ENCODE measurements at places on chromosomes 6 and 20. TPM values are rescaled to one million over a fixed set of nuclear protein-coding genes. Genes with fewer than 3 reads are reported as not detected.
A peak's percentile ranks its signal among the peaks of the same experiment; 100 is the strongest.

DNA sequence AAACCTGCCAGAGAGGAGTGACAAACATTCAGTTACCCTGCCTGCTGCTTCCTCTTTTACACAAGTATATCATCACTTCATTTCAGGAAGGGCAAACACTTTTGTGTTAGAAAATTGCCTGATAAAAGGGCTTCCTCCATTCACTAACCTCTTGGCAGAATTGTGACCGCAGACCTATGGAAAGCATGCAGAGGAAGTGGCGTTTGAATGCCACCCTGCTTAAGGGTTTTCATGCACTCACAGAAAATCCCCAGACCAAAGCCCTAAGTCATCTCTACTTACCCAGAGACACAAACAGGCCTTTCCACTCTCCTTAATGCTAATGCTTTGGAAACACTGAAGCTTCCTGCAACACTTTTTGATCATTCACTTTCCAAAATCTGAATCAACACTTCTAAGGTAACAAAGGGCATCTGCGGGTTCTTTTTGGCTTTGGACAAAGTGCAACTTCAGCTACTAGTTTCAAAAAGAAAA is 22.1 kb upstream of the RALGAPA2 start:
- peak; percentile 38 for DNase-seq

DNA sequence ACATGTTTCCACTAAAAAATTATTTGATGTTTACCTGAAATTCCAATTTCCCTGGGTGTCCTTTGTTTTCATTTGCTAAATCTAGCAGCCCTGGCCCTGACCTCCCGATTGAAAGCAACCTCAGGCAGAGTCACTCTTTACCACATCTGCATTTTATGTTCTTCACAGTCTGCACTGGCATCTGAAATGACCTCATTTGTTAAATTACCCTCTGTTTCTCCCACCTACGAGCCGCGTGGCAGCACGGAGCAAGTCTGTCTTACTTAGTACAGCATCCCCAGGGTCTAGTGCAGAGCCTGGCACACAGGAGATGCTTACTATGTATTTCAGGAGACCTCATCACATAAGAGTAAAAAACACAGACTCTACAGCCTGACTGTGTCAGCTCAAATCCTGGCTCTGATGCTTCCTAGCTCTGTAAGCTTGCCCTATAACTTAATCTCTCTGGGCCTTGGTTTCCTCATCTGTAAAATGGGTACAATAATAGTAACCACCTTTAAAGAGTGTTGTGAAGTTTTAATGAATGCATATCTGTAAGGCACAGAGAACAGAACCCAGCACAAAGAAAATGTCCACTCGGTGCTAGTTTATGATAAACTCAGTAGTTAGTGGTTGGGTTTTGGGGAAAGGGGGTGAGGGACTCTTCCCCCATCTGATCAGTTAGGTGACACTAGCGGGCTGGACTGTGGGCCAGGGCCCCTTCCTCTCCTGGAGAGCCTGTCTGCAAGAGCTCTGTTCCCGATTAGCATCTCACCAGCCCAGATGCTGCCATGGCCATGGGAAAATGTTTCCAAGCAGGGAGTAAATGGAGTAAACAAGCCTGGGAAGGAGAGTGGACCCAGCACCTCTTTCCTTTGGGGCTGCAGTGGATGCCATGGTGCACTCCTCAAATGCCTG is 88.2 kb downstream of the PREX1 start:
- peak; percentile 78 for DNase-seq

GRCh38 chr6:41318261-41318653 is 17.2 kb upstream of the NCR2 start:
- no peak for DNase-seq

DNA sequence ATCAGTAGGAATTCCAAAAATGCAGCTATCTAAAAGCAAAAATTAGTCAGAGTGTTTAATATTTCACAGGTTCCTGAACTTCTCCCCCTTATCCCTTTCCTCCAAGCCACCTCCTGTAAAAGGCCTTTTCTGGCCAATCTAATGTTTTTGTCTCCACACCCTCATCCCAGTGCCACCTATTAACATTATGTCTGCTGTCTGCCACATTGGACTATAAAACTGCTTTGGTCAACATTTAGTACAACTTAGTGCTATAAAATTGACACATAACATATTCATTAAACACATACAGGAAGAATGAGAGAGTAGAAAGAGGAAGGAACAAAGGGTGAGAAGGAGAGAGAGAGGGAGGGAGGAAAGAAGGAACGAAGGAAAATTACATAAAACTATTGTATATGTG is 47.7 kb downstream of the MMUT start:
- no peak for DNase-seq

DNA sequence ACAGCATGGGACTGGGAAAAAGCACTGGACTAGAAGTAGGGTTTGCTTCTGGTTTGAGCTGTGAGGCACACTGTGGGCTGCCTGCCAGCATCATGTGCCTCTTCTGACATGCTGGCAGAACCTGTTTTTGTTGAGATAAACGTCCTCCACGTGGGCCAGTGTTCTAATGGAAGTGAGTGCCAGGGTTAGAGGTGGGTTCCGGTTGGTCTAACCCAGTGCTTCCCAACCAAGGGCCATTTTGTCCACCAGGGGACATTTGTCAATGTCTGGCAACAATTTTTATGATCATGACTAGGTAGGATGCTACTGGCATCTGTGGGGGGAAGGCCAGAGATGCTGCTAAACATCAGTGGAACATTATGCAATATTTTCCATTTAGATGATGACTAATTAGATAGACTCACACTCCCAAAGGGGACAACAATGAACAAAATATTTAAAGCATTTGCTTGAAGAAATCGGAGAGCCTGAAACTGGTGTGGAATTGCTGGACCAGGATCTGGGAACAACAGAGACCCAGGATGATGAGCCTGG is 7.8 kb upstream of the APMAP start:
- no peak for DNase-seq

- no peak for DNase-seq
These were observed 20.1 kb downstream of the PCMT1 start for GRCh38 chr6:149769676-149770075.

GRCh38 chr6:110756817-110757216 is 58.5 kb downstream of the CDK19 start:
- no peak for DNase-seq

MAS1L gene
- not detected for total RNA-seq

CGA gene
- total RNA-seq: not detected

HSPA1B gene
- total RNA-seq: 62.3 TPM

TMEM242 gene
- 8.1 TPM for total RNA-seq

TUBB2B gene
- total RNA-seq: 0.29 TPM

KCNB1 gene
- total RNA-seq: not detected

All from activated CD4-positive, alpha-beta memory T cell treated with anti-CD3 and anti-CD28 coated beads for 36 hours (primary cell).